Stimulated activated CD4-positive, alpha-beta T cell treated with anti-CD3 and anti-CD28 coated beads, Interleukin-4, amount 100 ng/mL, for 48 hours (primary cell): ENCODE measurements at places on chromosomes 1 and 21.

- DNase-seq = no peak
Measured at GRCh38 chr1:246106342-246106763, 400.7 kb downstream of the SMYD3 start.

GRCh38 chr1:61056196-61056572 is 26.2 kb upstream of the NFIA start:
- DNase-seq = no peak

DNA sequence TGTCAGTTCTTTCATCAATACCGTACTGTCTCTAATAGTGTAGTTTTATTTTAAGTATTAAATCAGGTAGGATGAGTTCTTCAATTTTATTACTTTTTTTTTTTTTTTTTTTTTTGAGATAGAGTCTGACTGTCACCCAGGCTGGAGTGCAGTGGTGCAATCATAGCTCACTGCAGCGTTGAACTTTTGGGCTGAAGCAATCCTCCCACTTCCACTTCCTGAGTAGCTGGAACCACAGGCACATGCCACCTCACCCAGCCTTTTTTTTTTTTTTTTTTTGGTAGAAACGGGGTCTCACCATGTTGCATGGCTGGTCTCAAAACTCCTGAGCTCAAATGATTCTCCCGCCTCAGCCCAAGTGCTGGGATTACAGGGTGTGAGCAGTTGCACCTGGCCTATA is 44.3 kb downstream of the INAVA start:
- no peak for DNase-seq

- DNase-seq = no peak
Measured at GRCh38 chr1:23394684-23395083, 25.0 kb upstream of the ZNF436 start.

GRCh38 chr21:18608226-18608625 is 204.6 kb upstream of the TMPRSS15 start:
- no peak for DNase-seq

DNA sequence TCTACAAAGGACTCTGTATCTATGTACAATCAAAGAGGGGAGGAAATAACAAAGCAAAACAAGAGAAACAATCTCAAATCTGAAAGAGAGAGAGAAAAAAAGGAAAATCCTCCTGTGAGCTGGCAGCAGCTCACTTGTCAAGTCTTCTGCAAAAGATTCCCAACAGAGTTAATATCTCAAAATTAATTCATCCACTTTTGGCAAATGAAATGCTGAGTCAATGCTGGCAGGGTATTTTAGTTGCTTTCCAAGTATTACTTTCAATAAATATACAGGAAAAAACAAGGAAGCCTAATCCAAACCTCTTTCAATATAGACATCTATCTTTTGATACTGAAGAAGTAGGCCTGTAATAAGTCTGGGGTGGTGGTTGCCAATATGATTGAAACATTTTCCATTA is 613.9 kb upstream of the NEGR1 start:
- DNase-seq = no peak

DNA sequence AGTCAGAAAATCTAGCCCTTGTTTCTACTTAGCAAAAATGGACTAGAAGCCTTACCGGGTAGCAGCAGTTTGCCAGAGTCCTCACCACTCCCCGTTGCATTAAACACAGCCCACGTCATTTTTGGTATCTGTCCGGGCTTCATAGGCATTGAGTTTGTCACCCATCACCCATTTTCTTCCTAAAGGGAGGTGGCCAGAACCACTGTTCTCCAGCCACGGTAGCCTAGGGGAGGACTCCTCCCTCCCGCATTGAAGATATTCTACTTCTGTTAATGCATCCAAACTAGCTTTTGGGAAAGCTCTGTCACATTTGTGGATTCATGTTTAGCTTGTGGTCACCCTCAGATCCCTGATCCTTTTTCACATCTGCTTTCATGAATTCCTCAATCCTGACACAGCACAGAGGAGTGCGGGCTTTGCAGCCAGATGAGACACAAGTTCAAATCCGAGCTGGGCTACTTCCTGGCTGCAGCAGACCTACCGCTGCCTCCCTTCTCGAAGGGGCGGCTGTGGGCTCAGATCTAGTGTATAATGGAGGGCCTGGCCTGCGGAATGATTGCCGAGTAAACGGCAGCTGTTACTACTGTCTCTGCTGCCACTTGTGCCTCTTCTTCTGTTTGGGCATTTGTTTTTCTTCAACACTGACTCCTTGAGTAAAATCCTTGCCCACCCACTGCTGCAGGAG is 63.2 kb upstream of the EFHD2 start:
- no peak for DNase-seq

DNA sequence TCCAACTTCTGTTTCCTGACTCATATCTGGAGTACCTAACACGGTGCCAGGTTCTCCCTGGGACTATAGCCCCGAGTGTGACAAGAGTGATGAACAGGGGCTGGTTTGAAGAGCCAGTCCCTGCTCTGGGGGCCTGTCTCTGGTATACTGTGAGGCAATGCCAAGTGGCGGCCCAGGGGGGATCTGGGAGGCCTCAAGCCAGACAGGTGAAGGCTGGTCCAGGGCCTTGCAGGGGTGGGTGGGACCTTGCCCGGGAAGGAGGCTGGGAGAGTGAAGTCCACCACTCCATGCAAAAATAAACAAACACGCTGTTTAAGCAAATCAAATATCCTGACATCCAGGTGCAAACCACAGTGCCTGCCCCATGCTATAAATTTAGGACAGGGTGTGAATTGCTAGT is 6.8 kb upstream of the PLXNA2 start:
- DNase-seq = no peak

GRCh38 chr1:183094351-183094750 is 71.1 kb downstream of the LAMC1 start:
- DNase-seq = no peak

- DNase-seq = no peak
Measured at GRCh38 chr1:219039017-219039681, 134.5 kb upstream of the LYPLAL1 start.

GRCh38 chr1:116064616-116065015 is 46.6 kb upstream of the MAB21L3 start:
- no peak for DNase-seq

DNA sequence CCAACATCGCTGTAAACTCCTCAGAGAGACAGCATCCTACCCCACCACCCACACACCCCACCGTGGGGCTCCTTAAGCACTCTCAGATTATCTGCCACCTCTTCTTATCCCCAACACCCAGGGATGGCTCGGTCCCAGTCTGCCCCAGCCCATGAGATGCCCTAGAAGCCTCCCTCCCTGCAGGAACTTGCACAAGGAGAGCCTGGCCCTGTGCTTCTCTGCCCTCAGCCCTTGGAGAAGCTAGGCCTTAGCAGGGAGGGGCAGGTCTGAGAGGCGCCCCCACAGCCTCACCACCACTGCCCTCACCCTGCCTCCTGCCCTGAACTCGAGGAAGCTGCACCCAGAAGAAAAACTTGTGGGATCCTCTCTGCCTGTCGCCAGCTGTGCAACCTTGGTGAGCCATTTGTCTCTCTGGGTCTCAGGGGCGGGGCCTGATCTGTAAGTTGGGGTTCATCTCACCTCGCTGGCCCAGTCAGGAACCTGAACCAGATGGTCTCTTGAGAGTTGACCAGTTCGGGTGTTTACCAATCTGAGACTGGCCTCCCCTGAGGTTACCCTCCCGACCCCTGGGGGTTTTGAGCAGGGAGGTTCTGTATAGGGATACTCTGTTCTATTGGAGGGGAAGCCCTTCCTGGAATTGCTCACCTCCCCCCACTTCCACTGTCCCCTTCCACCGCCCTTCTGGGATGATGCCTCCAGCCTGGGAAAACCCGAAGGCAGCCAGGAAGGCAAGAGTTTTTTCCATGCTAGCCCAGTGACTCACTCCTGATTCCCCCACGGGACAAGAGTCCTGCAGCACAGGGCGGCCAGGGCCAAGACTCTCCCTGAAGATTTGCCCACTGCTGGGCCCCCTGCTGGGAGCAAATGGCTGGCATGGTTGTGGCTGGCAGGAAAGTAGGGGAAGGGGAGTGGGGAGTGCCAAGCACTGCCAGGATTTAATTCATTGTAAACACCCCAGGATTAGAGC is at the start of gene S100A3:
S100A3 (minus strand) TSS at position 537 of the 967 bp plus-strand sequence. CDS start 773 bp downstream, outside the sequence.
- no peak for DNase-seq
